ENCODE measurements at places on chromosomes 12 and 14. TPM values are rescaled to one million over a fixed set of nuclear protein-coding genes. Genes with fewer than 3 reads are reported as not detected.
A peak's percentile ranks its signal among the peaks of the same experiment; 100 is the strongest.

The OR6C2 gene
- not detected for total RNA-seq

- H3K4me3 ChIP-seq = no peak overlapping the region
- peaks cover 26% of the 10 kb centered on the region for H3K4me1 ChIP-seq
- no peaks in the 10 kb centered on the region for H3K36me3 ChIP-seq
- DNase-seq = peak; percentile 93
Measured at GRCh38 chr12:132524405-132524804, 34.5 kb downstream of the FBRSL1 start.

The PRKCH gene
- total RNA-seq = 32.4 TPM

The SAMD15 gene
- 7.8 TPM for total RNA-seq

DNA sequence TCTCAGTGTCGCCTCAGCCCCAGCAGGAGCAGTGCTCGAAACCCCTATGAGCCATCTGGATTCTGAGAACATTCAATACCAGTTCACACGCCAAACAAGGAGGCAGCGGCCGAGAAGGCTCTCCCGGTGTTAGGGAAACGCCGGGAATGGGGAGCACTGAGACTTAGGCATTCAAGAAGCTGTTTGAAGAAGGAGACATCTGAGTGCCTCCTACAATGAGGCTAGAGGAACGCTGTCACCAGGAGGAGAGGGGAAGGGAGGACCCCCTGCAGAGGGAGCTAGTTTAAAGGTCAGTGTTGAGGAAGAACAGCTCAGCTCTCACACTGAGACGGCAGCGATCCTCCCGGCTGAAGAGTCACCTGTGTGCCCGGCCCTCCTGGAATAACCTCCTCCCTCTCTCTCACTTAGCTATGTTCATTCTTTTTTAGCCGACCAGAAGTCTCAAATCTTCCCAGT, 69.9 kb downstream of the SERPINA3 start:
- no peak for DNase-seq
- no peaks in the 10 kb centered on the region for H3K4me1 ChIP-seq
- peaks cover 36% of the 10 kb centered on the region for H3K27me3 ChIP-seq
- H3K27ac ChIP-seq = no peak overlapping the region
- no peaks in the 10 kb centered on the region for H3K36me3 ChIP-seq

- H3K27me3 ChIP-seq = no peaks in the 10 kb centered on the region
- no peaks in the 10 kb centered on the region for H3K36me3 ChIP-seq
- peak overlapping the region; percentile 98 for H3K27ac ChIP-seq
- H3K4me3 ChIP-seq = no peak overlapping the region
- H3K4me1 ChIP-seq = peaks cover 45% of the 10 kb centered on the region
Measured at GRCh38 chr14:22448035-22448904, 140.8 kb downstream of the DAD1 start.

DNA sequence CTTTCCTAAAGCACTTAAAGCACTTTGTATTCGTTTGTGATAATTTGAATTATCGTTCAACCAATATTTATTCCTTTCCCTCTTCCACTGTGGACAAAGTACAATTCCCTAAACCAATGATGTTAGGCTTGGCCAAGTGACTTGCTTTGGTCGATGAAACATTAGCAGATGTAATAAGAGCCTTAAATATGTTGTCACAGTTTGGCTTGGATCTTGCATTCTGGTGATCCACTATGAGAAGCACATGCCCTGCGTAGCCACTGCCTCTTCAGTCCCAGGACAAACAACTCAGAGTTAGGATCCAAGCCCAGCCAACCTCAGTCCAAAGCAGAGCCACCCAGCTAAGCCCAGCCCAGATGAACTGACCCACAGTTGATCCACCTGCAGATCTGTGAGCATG, 8.4 kb upstream of the C12orf75 start:
- H3K4me3 ChIP-seq = no peak overlapping the region
- peaks cover 20% of the 10 kb centered on the region for H3K27me3 ChIP-seq
- no peaks in the 10 kb centered on the region for H3K36me3 ChIP-seq

The APOF gene
- total RNA-seq = not detected

- peaks cover 9% of the 10 kb centered on the region for H3K4me1 ChIP-seq
- DNase-seq = no peak
- no peak overlapping the region for H3K27ac ChIP-seq
- no peak overlapping the region for H3K4me3 ChIP-seq
Measured at GRCh38 chr14:35384455-35385041, 20.0 kb downstream of the NFKBIA start.

The RIC8B gene
- 14.9 TPM for total RNA-seq

The NEK9 gene
- total RNA-seq = 174 TPM

DNA sequence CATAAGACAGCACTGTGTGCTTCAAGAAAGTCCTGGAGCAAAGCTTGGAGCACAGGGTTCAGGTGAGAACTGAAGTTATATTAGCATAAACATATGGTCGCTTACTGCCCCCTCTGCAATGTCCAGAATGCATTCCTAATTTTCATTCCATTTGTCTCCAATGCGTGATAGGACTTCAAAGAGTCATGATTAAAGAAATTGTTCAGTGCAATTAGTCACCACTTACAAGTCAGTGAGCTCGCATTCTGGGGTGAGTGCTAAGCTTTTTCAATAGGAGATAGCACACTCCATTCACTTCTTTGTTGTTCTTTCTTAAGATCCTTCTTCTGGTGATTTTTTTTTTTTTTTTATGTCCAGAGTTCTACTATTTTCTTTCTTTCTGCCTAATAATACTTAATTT, 398.4 kb downstream of the SYT1 start:
- no peak for DNase-seq
- H3K27me3 ChIP-seq = no peaks in the 10 kb centered on the region
- no peaks in the 10 kb centered on the region for H3K4me1 ChIP-seq
- H3K36me3 ChIP-seq = no peaks in the 10 kb centered on the region

- no peak for DNase-seq
- H3K27me3 ChIP-seq = no peaks in the 10 kb centered on the region
- no peak overlapping the region for H3K4me3 ChIP-seq
- H3K4me1 ChIP-seq = no peaks in the 10 kb centered on the region
Measured at GRCh38 chr12:61254225-61254624, 1006.0 kb upstream of the USP15 start.

GRCh38 chr12:97573901-97574300, 111.3 kb downstream of the RMST start:
- H3K4me1 ChIP-seq = peaks cover 56% of the 10 kb centered on the region
- H3K27ac ChIP-seq = no peak overlapping the region
- DNase-seq = no peak
- no peaks in the 10 kb centered on the region for H3K36me3 ChIP-seq
- no peaks in the 10 kb centered on the region for H3K27me3 ChIP-seq

The A2ML1 gene
- total RNA-seq = 17.3 TPM

The MGP gene
- 89.3 TPM for total RNA-seq

The POTEG gene
- not detected for total RNA-seq

The VPS29 gene
- 78.3 TPM for total RNA-seq

DNA sequence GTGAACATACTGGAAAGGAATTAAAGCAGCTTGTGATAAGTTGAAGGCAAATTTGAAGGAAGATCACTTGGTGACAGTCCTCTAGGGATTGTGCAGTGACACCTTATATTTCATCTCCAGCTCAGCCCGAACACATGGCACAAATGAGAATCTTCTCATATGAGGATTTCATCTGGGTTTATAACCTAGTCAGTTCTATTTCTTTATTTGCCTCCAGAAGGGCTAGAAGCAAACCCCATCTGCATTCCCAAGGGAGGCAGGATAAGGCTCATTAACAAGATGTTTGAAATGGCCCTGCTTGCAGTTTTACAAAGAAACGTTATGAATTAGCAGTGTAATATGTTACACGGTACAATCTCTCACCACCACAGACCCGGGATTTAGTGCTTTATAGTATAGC, 90.7 kb upstream of the KRR1 start:
- H3K27ac ChIP-seq = no peak overlapping the region
- H3K36me3 ChIP-seq = no peaks in the 10 kb centered on the region
- H3K4me3 ChIP-seq = no peak overlapping the region

The ZC2HC1C gene
- 13.8 TPM for total RNA-seq

- H3K27me3 ChIP-seq = no peaks in the 10 kb centered on the region
- DNase-seq = no peak
- no peak overlapping the region for H3K4me3 ChIP-seq
- H3K36me3 ChIP-seq = no peaks in the 10 kb centered on the region
Measured at GRCh38 chr14:86296173-86296572, 766.2 kb downstream of the FLRT2 start.

DNA sequence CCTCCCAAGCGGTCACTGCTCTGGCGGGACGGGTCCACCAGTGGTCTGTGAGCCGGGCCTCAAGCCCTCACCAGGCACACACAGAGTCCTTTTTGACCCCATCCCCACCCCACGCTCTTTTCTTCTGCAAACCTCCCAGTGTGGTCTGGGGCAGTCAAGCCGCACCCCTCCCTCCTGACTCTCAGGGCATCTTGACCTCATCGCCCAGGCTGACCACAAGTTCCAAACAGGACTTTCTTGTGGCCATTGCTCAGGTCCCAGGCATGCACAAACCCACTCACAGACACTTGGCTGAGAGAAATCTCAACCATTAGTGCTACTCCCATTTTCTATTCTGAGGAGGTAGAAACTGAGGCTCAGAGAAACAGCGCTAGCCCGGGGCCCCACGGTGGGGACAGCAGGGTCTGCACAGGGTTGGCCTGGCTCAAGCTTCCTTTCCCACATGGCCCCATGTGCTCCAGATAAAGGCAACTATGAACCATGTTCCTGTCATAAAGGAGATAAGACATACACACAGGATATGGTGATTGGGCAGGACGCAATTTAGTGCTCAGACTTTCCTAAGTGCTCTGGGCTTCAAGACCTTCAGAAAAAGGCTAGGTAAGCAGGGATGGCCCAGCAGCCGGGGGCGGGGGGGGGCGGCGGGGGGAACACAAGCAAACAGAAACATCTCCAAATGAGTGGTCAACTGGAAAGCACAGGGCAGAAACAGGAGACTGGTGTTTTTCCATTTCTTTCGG, 69.6 kb downstream of the ITPK1 start:
- H3K27ac ChIP-seq = peak overlapping the region; percentile 99
- peak overlapping the region; percentile 37 for H3K4me3 ChIP-seq
- H3K4me1 ChIP-seq = peaks cover 92% of the 10 kb centered on the region
- no peaks in the 10 kb centered on the region for H3K36me3 ChIP-seq

GRCh38 chr12:117212563-117213190, 22.4 kb upstream of the FBXO21 start:
- no peak overlapping the region for H3K4me3 ChIP-seq
- no peaks in the 10 kb centered on the region for H3K4me1 ChIP-seq
- peaks cover 94% of the 10 kb centered on the region for H3K27me3 ChIP-seq
- DNase-seq = peak; percentile 62
- H3K36me3 ChIP-seq = no peaks in the 10 kb centered on the region
- H3K27ac ChIP-seq = no peak overlapping the region

GRCh38 chr14:59028476-59029202, 159.8 kb upstream of the DAAM1 start:
- no peaks in the 10 kb centered on the region for H3K36me3 ChIP-seq
- no peaks in the 10 kb centered on the region for H3K4me1 ChIP-seq
- no peak overlapping the region for H3K4me3 ChIP-seq
- H3K27ac ChIP-seq = no peak overlapping the region
- no peaks in the 10 kb centered on the region for H3K27me3 ChIP-seq
- peak; percentile 56 for DNase-seq

DNA sequence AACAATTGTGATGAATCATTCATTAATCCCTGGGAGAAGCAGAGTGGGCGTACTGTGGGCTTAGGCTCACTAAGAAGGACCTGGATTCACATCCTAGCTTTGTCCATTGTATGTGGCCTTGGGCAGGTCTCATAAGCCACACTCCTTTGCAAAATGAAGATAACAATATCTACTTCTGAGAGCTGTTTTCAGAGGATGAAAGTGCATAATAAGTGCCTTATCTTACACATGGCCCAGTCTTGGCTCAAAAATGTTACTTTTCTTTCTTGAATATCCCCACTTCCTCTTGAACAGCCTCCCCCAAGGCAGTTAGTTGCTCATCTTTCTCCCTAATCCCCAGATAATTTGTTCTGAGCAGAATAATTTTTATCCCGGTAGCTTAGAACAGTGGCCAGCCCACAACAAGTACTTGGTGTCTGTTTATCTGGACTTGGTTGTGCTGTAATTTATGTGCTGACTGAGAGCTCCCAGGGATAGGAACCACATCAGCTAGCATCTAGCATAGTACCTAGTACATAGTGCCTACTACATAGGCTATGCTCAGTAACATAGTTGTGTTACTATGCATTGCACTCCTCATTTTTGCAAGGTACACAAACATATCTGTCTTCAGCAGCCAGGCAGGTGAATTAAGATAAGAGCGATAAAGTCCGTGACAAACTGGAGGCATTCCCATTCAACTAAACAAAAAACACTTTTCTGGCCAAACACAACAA, 61.7 kb upstream of the NUDT4 start:
- H3K27ac ChIP-seq = peak overlapping the region; percentile 87
- no peaks in the 10 kb centered on the region for H3K36me3 ChIP-seq
- H3K4me1 ChIP-seq = peaks cover 55% of the 10 kb centered on the region
- H3K27me3 ChIP-seq = no peaks in the 10 kb centered on the region
- H3K4me3 ChIP-seq = peak overlapping the region; percentile 59
- no peak for DNase-seq

The RNFT2 gene
- total RNA-seq = 18.6 TPM

The HSPB8 gene
- total RNA-seq = 6.0 TPM

- peak; percentile 62 for DNase-seq
Measured at GRCh38 chr14:49897965-49898364, 5.1 kb downstream of the ARF6 start.

- DNase-seq = no peak
- no peaks in the 10 kb centered on the region for H3K27me3 ChIP-seq
- H3K4me3 ChIP-seq = no peak overlapping the region
- H3K36me3 ChIP-seq = peaks cover 71% of the 10 kb centered on the region
- peaks cover 8% of the 10 kb centered on the region for H3K4me1 ChIP-seq
Measured at GRCh38 chr12:2800046-2800570, 5.3 kb downstream of the FKBP4 start.

Data from PC-9 (cell line).